ENCODE measurements at places on chromosomes 2 and 18.

DNA sequence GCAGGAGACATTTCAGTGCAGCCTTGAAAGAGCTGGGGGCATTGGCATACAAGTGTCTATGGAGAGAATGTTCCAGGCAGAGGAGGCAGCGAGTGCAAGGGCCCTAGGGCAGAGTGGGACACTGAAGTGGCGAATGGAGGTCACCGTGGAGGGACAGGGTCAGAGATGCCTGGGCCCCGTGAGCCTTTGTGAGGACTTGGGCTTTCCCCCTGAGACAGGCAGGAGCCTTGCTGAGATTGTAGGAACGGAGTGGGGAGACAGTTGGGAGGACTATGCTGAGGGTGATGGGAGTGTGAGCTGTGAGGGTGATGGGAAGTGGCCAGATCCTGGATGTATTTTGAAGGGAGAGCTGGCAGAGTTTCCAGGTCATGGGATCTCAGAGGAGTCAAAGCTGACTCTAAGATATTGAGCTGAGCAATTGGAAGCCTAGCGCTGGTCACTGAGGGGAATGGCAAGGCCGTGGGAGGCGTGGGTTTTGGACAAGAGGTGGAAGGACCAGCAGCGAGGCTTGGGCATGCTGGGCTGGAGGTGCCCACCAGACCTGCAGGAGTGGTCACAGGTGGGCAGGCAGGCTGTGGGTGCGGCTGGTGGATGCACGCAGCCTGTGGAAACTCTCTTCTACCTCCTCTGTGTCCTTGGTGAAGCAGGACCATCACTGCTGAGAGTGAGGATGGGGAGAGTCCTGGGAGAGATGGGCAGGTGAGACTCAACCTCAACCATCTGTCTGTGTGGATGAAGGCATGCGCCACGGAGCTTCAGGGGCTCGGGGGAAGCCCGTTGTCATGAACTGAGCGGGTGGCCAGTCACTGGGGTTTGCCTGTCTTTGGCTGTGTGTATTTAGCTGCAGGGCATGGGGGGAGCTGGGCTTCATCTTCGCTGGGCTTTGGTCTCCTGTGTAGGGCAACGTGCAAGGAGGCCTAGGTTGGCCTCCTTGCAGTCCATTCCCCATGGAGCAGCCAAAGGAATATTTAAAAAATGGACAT lies 241.2 kb upstream of the HS6ST1 start:
- DNase-seq: no peak

GRCh38 chr18:46067438-46068007 lies 4.5 kb downstream of the PSTPIP2 start:
- DNase-seq: no peak

GRCh38 chr2:44772669-44773378 lies 168.7 kb upstream of the SIX3 start:
- no peak for DNase-seq

GRCh38 chr2:16154061-16154460 lies 213.7 kb downstream of the MYCN start:
- no peak for DNase-seq

- no peak for DNase-seq
These were observed 99.6 kb upstream of the MGAT5 start for GRCh38 chr2:134154246-134154645.

DNA sequence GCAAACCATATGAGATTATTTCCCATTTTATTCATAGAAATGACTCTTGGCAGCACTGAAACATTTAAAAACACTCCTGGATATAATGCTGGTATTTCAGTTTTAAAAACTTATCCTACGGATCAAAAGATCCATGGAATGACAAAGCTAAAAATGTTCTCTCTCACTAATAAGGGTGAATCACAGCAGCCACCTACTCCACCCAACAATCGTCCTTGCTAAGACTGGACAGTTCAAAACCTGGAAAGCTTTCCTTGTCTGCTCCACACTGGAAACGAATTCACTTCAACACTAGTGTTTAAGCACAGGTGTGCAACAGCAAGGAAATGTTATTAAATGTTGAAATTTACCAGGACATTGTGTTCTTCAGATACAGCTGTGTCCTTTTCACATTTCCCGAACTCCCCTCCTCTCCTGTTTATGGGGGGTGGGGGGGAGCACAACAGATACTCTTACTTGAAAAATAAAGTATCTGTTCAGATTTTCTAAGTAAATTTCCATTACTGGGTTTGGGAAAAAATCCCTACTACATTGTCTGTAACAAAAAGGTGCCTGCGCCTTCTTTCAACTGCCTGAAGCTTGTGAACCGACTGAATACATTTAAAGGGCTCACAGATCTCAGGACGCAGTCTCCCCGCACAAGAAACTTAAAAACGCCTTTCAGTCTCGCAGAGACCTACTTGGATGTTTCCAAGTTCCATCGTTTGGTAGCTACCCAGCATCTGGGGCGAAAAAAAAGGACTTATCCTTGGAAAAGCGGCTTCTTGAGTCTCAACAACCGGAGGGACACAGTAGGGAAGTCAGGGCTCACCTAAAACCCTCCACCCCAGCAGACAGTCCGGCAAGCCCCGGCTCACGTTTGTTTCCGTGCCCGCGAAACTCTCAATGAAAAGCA lies 1.3 kb downstream of the YWHAQ start:
- DNase-seq: no peak

DNA sequence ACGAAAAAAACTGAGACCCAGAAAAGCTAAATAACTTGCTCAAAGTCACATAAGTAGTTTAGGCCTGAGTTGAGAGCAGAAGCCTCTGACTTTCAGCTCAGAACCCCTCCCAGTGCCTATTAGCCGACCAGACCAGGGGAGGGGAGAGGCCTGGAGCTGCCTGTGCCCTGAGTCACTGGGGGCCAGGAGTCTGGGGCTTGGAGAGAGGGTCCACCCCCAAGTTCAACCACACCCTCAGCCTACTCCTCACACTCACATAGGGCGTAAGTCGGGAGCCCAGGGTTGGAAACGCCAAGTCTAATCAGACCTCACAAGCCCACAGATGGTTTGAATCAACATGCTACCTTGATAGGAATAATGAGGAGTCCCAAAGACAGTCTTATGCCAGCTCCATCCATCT lies 12.6 kb upstream of the PKDCC start:
- DNase-seq: no peak

DNA sequence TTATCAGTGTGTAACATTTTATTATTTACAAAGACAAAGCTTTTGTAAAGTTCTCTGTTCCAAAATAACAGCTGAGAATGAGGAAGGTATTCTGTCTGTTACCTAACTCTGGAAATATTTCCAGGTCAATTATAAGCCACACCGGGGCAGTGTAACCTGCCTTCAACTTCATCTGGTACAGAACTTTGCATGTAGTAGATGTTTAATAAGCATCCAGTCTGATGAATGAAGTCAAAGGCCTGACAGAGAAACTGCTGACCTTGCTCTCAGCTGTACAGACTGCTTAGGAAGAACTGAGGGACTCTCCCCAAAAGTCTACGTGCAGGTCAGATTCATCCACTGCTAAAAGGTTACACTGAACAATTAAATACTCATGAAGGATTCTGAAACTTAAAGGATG lies 43.3 kb downstream of the WDFY1 start:
- no peak for DNase-seq

GRCh38 chr2:108607706-108608301 lies 73.5 kb downstream of the LIMS1 start:
- DNase-seq: no peak

- DNase-seq: no peak
These were observed 34.5 kb upstream of the STPG4 start for GRCh38 chr2:47189635-47190034.

DNA sequence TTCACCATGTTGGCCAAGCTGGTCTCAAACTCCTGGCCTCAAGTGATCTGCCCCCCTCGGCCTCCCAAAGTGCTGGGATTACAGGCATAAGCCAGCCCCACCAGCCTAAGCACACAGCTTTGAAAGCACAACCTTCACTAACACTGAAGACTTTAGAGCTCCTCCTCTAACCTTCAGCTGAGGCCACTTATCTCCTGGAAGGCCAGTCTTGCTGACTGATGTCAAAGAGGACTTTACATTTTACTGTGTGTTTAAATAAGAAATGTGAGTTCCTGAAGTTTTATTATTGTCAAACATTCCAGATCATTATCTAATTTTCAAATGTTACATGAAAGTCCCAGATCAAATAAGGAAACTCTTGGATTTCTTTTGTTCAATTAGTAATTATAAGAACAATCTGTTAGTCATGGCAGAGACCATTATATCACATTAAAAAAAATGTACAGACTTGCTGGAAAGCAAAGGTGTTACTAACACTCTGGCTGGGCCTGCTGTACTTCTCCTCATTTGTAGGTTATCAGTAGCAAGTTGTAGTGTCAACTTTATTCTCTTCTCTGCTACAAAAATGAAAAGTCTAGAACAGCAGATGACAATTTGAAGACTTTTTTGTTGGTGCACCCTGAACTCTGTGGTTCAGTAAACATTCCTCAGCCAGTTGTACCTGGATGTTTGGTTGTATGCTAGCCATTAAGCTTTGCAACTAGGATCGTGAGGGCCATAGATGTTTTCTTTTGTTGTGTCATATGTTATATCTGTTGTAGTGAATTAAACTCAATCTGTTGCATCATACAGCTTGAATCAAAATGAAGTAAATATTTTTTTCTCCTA lies 80.0 kb downstream of the AOX1 start:
- no peak for DNase-seq

DNA sequence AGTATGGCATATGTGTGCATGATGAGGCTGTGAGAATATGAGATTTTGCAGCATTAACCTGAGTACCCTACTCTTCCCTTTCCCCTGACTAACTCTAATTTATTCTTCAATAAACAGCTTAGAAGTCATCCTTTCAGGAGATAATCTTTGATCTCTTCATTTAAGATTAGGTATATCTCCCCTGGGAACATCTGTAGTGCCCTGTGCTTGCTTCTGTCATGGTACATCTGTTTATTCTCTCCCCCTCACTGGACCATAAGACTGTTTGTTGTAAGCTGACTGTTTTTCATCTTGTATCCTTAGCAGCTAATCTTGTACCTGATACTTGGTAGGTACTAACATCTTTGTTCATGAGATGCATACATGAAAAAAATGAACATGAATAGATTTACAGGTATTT lies 83.1 kb downstream of the MBD5 start:
- DNase-seq: no peak

- no peak for DNase-seq
These were observed 1.5 kb downstream of the AQP4 start for GRCh38 chr18:26863921-26864497.

- DNase-seq: no peak
These were observed 73.1 kb downstream of the CPO start for GRCh38 chr2:207012461-207012860.

GRCh38 chr2:238585836-238586821 lies 159.4 kb downstream of the ASB1 start:
- no peak for DNase-seq

DNA sequence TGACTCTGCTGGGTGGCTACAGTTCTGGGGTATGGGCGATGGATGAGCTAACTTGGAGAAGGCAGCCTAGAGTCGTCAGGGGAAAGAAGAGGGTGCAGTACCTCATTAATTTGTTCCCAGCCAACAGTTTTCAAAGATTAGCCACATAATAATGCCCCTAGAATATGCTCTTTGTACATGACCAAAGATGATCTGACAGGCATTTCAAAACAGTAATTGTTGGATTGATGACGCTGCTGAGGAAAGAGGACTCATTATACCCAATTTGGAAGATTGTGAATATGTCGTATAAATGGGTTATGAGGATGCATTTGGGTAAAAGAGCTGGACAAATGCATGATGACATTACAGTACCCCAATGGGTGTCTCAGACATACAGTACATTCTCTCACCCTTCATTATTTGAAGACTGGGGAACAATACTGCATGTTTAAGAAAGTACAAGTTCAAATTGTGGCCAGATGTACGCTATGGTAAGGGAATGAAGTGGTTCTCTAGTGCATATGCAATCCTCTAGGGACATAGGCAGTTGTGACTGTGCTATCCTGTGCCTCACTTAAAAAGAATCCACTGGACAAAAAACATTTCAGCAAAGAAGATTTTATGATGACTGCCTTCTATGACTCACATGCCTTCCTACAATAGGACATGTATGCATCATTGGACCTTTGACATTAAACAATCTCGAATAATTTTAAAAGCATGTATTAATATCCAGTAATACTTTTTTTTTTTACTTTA lies 233.2 kb downstream of the CNTNAP5 start:
- no peak for DNase-seq

GRCh38 chr18:10660179-10660884 lies 134.5 kb downstream of the NAPG start:
- no peak for DNase-seq

- no peak for DNase-seq
These were observed at the start of gene TNS1 for GRCh38 chr2:218002845-218003180. TSS of gene TNS1 (minus strand) at chr2:218002995. CDS start at chr2:218002872, 123 bp downstream.

- no peak for DNase-seq
These were observed 64.4 kb downstream of the MARCO start for GRCh38 chr2:119006441-119006840.

- DNase-seq: no peak
These were observed 22.8 kb upstream of the DNAH6 start for GRCh38 chr2:84493514-84493913.

- DNase-seq: no peak
These were observed 151.2 kb upstream of the BARD1 start for GRCh38 chr2:214960677-214961076.

DNA sequence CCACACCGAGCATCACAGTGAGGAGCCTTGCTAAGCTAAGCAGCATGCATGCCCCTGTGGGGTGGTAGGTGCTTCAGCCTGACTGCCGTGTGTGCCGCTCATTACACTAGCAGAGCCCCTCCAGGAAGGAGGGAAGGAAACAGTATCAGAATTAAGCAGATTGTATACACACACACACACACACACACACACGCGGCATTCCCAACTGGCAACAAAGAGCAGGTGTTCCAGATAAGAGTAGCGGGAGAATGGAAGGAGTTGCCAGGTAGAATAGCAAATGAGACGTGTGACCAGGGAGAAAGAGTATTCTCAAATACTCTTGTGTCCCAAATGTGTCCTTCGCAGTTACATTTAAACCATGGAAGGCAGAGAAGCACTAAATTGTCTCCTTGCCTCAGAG lies 47.6 kb upstream of the TTC39C start:
- DNase-seq: no peak

Measured in SW 1271 (cell line).